NCI-H1105 (cell line): ENCODE measurements at places on chromosomes 12 and 14.
A peak's percentile ranks its signal among the peaks of the same experiment; 100 is the strongest.

- no peak for DNase-seq
Observed at GRCh38 chr14:95274874-95275273, 44.8 kb downstream of the CLMN start.

DNA sequence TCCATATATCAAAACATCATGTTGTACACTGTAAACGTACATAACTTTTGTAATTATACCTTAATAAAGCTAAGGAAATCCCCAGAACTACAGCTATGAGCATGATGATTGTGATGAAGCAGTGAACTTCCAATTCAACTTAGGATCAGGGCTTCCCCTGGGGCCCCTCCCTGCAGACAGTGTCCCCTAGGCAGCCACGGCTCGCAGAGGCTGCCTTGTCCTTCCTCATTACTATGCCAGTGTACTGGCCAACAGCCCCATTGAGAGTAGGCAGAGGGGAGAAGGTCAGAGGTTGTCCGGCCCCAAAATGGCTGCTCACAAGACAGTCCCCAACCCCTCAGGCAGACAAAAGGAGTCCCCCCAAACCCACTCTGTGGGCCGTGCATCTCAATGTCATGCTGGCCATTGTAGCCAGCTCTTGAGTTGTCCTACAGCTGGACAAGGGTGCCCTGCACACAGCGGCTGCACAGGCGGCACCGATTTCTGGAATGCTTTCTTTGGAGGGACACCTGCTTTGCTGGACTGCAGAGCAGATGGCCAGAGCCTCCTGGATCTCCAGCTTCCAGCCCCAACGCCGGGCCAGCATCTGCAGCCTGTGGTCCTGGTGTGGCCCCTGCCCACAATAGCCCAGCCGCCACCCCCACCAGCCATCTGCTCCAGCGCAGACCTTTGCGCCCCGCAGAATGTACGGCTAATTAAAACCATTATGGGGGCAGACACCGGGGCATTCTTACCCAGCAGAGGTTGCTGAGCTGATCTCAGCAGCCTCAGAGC, 46.1 kb downstream of the NIN start:
- DNase-seq: no peak

GRCh38 chr12:104624529-104624928, 167.8 kb downstream of the CHST11 start:
- DNase-seq: no peak

DNA sequence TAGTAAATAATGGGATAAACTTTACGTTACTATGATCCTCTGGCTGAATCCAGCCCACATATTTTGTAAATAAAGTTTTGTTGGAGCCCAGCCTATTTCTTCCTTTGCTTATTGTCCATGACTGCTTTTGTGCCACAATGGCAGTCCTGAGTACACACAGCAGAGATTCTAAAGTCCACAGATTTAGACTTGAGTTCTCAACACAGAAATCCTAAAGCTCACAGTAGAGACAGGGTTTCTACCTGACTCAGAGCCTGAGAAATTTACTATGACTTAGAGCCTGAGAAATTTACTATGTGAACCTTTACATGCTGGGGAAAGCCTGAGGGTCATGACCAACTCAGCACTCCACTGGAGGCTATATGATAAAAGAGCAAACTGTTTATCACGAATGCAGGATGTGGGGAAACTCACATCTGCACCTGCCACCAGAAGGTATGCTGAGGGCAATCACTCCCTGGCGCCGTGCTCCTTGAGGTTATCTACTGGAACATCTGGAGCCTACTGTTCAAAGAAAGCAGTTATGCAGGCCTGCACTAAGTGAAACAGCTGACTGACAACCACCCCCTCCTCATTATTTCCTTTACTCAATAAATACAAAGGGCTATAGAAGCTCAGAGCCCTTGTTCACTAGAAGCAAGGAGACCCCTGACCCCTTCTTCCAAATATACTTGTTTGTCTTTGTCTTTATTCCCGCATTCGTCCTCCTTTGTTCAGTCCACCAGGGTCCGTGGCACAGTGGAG, 52.6 kb upstream of the BICD1 start:
- DNase-seq: no peak

- peak; percentile 11 for DNase-seq
Observed at GRCh38 chr14:59632381-59632780, 55.8 kb upstream of the CCDC175 start.

DNA sequence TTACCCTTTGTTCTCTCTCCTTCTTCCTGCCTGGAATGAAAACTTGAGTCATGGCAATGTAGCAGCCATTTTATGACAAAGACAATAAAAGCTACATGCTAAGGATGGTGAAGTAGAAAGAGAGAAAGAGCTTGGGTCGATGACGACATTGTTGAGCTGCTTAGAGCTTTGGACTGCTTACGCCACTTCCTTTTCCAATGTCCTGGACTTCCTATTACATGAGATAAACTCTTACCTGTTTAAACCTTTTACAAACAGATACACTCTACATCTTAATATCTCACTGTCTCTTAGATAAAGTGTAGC, 70.1 kb downstream of the PEBP1 start:
- DNase-seq: no peak

DNA sequence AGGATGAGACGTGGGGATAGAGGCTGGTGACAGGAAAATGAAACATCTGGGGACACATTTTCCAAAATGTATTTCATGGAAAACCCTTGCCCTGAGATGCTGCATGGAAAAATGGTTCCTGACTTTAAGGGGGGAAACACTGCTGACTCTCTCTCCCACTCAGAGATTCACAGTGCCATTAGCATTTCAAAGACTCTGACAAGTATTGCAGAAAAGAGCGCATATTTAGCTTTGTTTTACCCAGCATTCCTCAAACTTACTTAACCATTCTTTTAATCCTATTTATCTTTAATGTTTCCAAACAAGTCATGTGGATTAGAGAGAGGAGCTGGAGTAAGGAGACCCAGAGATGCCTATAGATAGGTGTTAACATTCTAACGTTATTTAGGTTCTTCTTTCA, 141.8 kb upstream of the DYRK2 start:
- no peak for DNase-seq

GRCh38 chr12:11965258-11965910, 105.4 kb upstream of the BCL2L14 start:
- DNase-seq: no peak

GRCh38 chr14:36057452-36058116, 118.9 kb downstream of the PTCSC3 start:
- peak; percentile 72 for DNase-seq

GRCh38 chr14:90580377-90581335, 183.8 kb downstream of the CALM1 start:
- DNase-seq: no peak

GRCh38 chr12:39064708-39065107, 159.3 kb upstream of the CPNE8 start:
- DNase-seq: no peak

DNA sequence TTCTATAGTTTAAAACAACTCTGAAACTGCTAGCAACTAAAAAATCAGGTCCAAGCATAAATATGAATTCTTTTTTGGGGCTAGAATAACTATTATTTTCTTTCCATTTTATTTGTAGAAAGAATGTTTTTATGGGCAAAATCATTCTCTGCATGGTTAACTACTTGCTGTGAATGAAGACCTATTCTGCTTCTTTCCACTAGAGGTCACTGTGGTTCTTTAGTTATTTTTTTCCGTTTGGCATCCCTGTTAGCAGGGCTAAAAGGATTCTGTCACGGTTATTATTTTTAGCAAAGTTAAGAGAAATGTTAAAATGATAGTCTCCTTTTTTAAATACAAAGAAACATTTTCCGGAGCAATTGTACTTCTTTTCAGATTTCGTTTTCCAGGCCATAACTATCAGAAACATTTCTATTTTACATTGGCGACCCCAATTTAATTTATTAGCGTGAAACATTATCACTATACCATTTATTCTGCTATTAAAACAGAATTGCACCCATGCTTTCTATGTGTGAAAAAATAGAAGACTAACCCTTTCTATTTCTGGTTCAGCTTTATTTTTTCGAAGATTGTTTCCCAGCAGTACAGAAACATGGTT, 404.8 kb downstream of the ATP23 start:
- no peak for DNase-seq

DNA sequence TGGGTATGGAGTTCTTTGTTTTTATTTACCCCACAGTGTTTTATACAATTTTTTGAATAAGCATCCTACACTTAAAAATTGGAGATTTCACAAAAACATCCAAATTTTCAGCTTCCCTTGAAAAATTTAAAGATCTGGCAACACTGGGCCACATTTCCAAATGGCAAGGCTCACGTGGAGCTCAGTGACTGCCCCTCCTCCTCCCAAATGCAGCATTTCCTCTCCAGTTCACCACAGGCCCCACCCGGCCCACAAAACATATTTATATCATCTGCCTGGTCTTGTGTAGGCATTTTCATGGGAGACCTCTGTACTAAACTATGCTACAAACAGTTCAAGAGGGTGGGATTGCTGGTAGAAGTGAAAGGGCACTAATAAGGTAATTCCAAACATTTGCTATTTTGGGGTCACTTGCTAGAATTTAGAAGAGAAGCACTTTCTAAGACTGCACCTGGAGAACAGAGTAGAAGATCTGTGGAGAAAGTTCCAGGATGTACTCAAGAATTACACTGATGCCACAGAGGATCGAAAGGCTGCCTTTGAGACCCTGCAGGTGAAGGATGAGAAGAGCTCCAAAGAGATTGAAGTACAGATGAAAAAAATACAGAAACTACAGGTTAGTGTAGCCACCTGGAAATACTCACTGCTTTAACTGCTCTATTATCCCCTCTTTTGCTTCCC, 7.3 kb downstream of the FKBP11 start:
- no peak for DNase-seq

GRCh38 chr14:51035611-51036192, 59.2 kb downstream of the TRIM9 start:
- no peak for DNase-seq

DNA sequence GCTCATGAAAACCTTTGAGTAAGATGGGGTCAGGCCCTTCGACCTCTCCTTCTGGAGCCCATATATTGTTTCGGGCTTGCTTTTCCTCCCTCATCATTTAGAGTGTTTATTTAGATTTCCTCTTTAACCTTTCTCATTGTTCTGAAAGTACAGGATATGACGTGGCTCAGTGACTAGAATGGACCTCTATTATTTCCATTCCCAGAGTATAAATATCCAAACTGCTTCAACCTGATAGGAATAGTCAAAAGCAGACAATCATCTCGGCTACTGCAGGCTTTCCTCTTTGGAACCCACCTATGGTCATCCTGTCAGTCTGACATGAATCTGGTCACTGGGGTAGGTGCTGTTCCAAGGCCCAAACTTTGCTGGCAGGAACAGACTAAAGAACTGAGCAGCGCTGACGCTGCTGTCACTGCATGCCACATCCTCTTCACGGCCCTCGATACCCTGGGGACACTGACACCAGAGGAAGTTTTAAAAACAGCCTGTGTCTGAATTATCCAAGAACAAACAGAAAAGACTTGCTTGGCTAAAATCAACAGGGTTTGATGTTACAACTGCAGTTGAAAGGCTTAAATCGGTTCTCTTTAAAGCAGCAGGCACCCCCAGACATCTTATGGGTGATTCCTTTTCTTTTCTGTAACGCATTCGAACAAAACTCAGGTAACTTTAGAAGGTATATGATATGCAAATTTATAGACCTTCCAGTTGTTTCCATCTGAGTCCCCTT, 5.0 kb upstream of the DDX47 start:
- DNase-seq: no peak

GRCh38 chr12:132218915-132219314, 74.7 kb downstream of the NOC4L start:
- peak; percentile 54 for DNase-seq

GRCh38 chr14:61321385-61322010, at the start of gene PRKCH:
Gene PRKCH (plus strand): TSS chr14:61321579. CDS start chr14:61322102, 523 bp downstream.
- peak; percentile 53 for DNase-seq

GRCh38 chr12:72273851-72274351, 1.7 kb downstream of the TRHDE start:
- DNase-seq: peak; percentile 59

- DNase-seq: no peak
Observed at GRCh38 chr14:104265918-104266630, 127.7 kb downstream of the KIF26A start.

GRCh38 chr12:114936148-114937079, 252.4 kb upstream of the TBX3 start:
- no peak for DNase-seq

DNA sequence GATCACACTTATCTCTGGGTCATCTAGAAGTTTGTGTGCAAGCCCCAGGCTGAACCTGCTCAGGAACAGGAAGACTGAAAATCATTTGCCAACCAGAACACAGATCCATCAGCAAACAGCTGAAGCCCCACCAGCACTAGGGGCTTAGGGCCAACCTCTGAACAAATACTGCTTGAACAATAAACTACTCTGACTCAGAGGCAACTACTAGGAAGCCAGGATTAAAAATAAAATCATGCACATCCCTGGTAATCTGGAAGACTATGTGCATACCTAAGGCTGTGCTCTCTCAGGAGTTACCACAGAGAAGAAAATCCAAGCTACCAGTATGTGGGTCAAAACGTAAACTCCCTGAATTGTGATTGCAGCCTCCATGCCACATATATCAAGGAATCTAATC, 15.9 kb downstream of the GALNT8 start:
- DNase-seq: no peak

GRCh38 chr12:102435827-102436436, 44.4 kb downstream of the IGF1 start:
- no peak for DNase-seq

- no peak for DNase-seq
Observed at GRCh38 chr12:92229381-92229780, 83.7 kb upstream of the BTG1 start.

- DNase-seq: no peak
Observed at GRCh38 chr12:14562279-14562678, 5.4 kb downstream of the PLBD1 start.

- DNase-seq: peak; percentile 45
Observed at GRCh38 chr14:94180655-94181271, 6.6 kb downstream of the PPP4R4 start.

GRCh38 chr14:50318031-50318626, 6.0 kb downstream of the DMAC2L start:
- peak; percentile 24 for DNase-seq

DNA sequence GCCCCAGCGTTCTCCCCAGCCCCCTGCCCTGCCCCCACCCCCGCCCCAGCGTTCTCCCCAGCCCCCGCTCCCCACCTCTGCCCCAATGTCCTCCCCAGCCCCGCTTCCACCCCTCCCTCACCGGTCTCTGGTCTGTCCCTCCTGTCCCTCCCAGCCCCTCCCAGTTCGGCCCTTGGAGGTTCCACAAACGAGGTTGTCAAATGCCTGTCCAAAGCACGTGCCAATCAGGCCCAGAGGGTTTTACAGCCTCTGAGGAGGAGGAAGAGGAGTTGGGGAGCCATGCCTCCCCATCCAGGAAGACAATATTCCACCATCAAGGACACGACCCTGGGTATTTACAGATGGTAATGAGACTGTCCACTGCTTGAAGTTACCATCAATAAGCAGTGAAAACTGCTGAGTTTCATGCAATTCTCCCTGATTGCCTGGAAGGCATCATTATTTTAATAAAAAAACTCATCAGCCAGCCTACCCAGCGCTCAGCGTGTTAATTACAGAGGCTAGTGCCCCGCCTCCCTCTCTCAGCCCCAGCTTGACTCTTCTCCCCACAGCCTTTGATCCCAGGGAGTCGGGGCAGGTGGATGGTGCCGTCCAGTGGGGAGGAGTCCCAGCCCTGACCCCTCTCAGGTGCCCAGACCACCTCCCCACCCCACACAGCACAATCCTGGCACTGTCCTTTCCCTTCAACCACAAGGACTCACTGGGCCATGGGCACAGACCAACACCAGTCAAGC, 30.6 kb upstream of the C14orf180 start:
- no peak for DNase-seq

GRCh38 chr12:18068355-18068754, 21.6 kb downstream of the RERGL start:
- no peak for DNase-seq
